Brain pericyte (primary cell): ENCODE measurements at places on chromosomes 7 and 10.

GRCh38 chr10:103545771-103546281 is 52.3 kb downstream of the NEURL1 start:
- DNase-seq: no peak

- DNase-seq: no peak
Observed at GRCh38 chr7:20395104-20395503, 64.4 kb downstream of the ITGB8 start.

GRCh38 chr10:129727071-129727470 is 237.0 kb downstream of the EBF3 start:
- no peak for DNase-seq

DNA sequence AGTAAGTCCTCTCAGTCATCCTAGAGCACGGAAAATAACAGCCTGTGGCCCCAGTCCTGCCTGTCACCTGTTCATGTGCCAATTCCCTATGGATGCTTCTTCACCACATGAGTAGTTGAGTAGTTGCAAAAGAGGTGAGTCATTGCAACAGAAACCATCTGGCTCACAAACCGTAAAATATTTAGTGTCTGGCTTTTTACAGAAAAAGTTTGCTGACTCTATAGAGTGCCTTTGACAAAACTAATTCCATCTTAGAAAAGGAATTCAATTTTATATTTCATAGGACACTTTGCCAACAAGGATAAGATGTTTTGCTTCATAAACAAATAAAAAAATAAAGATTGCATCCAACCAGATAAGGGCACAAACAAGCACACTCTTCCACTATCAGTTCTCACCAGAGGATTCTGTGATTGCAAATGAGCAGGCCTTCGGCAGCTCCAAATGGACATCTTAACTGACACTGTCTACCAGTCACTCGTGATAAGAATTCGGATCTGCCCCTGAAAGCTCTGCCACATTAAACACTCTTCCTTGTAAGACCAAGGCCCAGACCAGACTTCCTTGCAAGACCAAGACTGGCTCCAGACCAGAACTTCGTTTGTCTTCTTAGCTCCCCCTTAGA is 242.7 kb upstream of the SEMA3C start:
- peak; percentile 32 for DNase-seq

DNA sequence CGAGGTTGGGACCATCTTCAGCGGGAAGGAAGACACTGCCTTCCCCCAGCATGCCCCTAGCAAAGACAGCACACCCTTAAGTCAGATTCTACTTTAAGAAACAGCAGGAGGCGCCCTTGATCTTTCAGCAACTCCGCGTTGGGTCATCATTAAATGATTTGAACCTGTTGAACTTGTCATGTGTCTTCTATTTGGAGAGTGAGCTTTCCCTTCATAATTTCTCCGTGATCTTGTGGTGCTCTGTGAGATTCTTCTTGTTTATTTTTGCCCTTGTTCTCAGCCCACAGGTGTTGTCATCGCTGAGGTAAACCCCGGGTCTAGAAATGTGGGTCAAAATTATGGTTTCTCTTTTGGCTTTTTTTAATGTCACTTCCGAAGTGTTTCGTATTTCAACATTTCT is 49.5 kb upstream of the PITRM1 start:
- DNase-seq: no peak

DNA sequence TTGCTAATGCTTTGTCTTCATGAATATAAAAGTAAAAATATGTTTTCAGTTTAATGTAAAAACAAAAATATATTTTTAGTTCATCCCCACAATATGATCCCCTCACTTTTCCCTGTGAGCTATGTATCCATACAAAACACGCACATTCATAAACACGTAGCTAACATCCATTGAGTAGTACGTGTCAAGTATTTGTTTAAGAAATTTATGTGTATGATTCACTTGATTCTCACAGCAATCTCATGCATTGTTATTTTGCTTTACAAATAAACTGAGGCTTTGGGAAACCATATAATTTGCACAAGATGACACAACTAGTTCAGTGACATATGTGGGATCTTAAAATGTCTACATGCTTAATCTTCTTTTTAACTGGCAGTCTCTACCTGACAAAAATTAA is 329.6 kb upstream of the SEMA3C start:
- DNase-seq: no peak

DNA sequence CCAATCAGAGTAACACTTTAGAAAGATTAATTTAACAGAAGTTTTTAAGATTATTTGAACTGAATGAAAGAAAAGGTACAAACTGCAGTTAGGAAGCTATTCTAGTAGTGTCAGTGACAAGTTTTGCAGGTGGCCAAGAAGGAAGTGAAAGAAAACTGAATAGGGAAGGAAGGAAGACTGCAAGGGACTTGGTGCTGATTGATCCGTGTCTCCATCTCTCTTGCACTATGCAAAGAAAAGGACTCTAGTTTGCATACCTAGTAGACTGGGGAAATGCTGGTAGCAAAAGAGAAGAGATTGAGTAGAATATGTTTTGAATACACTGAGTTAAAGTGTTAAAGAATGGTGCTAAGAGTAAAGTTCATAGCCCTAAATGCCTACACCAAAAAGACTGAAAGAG is 33.0 kb downstream of the OR6V1 start:
- no peak for DNase-seq

DNA sequence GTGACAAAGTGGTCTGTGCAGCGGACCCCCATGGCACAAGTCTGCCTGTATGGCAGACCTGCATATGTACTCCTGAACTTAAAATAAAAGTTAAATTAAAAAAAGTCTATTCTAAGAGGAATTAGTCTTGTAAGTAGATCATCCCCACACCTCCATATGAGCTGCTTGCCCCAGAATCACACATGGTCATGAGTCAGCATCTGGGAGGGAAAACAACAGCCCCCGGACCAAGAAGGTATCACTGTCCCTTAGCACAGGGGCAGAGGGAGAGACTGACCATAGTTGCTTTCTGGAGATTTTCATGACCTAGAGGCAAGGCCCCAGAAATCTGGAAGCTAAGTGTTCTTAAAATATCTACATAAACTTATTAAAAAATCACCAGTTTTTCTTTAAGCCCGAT is 86.6 kb upstream of the PDK4 start:
- DNase-seq: no peak

DNA sequence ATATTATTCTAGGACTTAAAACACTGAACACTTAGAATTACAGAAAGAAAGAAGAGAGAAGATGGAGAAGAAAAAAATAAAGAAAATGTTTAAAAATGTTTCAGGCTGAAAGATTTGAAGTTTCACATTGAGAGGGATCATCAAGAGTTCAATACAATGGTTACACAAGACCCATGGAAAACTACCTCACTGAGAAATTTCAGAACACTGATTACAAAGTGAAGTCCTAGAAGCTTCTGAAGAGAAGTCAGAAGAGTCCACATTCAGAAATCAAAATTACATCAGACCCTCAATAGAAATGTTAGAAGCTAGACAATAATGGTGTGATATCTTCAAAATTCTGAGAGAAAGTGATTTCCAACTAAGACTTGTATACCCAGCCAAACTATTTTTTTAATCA is 196.1 kb downstream of the MACC1 start:
- no peak for DNase-seq

DNA sequence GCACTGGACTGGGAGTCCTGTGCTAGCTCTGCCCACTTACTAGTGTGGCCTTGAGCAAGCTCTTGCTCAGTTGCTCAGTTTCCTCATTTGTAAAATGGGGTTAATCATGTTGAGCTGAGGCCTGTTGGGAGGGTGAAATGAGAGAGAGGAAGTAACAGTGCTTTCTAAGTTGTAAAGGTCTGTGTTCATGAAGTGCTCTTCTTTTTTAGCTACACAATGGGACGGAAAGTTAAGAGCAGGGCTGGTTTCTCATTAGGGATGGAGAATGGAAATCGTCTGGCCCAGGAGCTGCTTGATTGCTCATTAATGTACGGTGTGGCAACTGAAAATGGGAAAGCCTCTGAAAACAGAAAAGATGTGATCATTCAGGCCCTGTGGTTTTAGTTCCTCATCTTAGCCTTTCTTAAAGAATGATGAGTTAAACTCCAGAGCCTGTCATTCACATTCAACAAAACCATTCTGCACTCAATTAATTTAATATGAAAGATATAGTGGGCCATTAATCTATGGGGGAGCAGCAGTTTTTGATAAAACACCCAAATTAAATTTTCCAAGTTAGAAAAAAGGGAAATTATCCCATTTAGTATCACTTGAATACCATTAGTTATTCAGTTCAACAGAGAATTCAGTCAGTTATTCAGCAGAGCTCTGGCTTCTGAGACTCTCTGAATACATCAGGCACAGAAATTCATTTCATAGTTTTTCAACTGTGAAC is 60.5 kb downstream of the SH2D4B start:
- DNase-seq: no peak

GRCh38 chr10:32790483-32790882 is 167.5 kb downstream of the ITGB1 start:
- DNase-seq: no peak
